Stimulated activated CD8-positive, alpha-beta memory T cell treated with anti-CD3 and anti-CD28 coated beads, Interleukin-4, amount 100 ng/mL, for 1 hour (primary cell): ENCODE measurements at places on chromosomes 16 and 17.

DNA sequence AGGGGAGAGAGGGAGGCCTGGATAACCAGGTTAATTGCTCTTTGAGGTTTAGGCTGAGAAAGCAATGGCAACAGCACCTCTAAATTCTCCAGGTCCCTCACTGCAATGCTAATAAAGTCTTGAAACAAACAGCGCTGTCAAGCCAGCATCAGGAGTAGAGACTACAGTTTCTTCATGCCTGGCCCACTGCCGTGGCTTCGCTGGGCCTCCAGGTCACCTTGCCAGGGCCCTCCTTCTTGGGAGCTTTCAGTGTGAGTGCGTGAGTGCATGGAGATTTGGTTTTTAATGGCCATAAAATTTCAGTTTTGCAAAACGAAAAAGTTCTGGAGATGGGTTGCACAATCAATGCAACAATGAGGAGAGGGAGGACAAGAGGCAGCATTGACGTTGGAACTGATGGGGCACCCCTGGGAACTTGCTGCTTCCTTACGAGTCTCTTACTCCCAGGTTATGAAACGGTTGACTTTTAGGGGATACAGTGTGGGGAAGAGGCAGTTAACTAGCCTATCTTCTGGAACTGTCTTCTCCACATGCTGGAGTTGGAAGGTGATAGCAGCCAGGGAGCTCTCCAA is 229.4 kb downstream of the XYLT1 start:
- no peak for DNase-seq

DNA sequence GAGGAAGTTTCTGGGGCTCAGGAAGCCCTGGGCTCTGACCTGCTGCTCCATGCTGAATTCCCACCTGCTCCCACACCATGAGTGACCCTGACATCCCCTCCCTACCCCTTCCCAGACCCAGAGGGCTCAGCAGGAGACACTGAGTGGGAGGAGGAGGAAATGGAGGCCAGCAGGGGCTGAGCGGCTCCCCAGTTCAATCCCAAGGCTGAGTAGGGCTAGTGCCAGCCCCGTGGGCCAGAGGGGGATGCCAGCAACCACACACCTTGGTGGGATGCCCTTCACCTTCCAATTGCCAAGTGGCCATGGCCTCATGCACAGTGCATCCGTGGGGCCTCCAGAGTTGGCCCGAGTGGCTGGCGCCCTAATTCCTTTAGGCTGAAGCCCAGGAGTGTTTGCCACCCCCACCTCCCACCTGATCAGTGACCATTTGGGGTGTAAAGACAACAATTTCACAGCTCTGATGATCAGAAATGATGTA is 1.0 kb upstream of the ADGRG3 start:
- DNase-seq, result no peak

DNA sequence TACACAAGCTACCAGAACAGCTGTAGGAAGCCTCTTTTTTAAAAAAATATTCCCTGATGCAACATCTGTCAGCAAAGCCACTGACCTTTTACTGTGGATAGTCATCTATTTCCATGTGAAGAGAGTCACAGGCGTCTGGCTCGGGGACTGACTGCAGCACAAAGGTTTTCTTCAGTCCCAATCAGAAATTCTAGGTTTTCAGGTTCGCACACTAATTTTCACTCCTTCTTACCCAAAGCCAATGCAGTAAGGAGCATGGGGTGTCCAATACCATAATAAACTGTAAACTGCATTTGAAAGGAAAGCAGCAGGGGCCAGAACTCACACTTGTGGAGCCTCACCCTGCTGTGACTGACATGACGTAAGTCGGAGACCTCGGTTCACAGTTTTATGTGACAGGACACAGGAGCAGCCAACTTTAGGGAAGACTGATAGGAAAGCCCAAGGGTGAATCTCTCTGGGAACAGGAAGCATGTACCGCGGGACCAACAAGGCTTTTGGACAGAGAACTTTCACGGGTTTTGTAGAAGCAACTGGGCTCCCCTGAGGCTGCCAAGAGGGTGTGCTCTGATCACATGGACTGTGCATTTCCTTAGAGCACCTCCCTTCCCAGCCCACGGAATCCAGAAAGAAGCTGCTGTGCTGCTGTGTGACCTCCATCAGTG is 9.1 kb upstream of the TMEM100 start:
- DNase-seq, result no peak

DNA sequence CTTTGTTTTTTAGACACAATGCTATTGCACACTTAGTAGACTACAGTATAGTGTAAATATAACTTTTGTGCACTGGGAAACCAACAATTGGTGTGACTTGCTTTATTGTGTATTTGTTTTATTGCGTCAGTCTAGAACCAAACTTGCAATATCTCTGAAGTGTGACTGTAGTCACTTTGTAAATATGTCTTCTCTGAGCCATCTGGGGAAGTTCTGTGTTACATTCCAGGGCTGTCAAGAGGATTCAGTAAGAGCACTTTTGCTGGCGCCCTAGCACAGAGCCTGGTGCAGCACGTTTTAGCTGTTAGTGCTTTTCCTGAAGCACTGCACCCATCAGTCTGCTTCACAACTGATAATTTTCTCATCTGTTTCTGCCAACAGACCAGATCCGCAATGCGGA is 73.2 kb downstream of the NT5M start:
- DNase-seq, result no peak

- DNase-seq, result no peak
Measured at GRCh38 chr17:45227101-45227925, 5.6 kb downstream of the FMNL1 start.

GRCh38 chr16:2859686-2860265 is 1.8 kb upstream of the PRSS22 start:
- no peak for DNase-seq
